ENCODE measurements at places on chromosomes 5 and 9.

GRCh38 chr5:13985731-13986418 lies 41.4 kb upstream of the DNAH5 start:
- DNase-seq = no peak

DNA sequence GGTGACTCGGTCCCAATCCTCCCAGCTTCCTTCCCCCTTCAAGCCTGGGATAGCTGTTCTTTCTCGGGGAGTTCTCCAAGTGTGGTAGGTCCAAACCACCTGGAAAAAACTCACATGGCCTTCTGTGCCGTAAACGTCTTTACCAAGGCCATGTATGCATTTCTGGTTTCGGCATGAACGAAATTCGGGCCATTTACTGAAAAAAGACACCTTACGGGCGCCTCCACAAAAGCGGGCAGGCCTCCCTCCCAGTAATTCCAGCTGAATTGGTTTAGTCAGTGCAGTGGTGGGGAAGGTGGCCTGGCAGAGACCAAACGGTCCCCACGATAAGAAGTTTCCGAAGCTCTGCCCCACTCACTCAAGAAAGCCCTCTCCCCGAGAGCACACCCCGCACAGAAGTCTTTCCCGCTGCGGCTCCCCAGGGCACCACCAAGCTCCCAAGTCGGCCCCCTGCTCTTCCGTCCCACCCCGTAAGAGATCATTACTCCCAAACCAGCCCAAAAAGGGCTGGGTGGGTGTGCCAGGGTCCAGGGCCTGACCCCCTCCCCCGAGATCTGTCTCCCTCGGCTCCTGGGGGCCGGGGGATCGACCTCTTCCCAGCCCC lies 86.3 kb upstream of the MELK start:
- DNase-seq = peak; percentile 12

- peak; percentile 55 for DNase-seq
These were observed 5.5 kb upstream of the AQP3 start for GRCh38 chr9:33452828-33453271.

DNA sequence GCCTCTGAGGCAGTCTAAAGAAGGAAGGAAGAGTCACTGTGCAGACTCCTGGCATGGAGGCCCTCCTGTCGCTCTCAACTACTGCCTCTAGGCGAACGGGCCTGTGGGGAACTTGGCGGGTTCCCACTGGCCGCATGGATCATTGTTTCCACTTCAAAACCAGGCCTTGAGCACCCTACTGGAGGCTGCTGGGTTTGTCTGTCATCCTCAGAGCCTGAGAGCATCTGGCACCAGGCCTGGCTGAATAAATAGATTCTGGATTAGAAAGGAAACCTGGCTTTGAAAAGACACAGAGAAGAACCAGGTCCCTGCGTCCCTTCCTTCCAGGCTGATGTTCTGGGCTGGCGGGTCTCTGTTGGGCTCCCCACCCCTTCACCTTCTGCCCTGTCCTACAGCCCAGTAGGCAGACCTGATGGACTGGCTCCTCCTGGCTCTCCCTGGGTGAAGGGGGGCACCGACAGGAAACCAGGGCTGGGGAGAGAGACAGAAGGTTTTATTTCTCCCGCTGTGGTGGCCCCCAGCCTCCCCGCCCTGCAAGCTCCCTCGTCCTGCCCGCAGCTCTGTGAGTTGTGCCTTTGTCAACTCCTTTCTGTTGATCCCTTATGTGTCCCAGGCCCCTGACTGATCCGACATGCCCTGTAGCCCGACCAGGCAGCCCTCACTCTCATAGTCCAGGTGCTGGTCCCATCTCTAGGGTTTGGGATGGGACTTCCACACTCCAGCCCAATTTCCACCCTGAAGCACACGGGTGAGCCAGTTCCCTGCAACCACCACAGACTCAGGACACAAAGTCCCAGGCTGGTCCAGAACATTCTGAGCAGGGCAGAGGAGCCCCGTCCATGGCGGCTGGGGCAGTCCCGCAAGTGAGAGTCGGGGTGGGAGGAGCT lies 50.1 kb downstream of the ADAMTS2 start:
- no peak for DNase-seq

DNA sequence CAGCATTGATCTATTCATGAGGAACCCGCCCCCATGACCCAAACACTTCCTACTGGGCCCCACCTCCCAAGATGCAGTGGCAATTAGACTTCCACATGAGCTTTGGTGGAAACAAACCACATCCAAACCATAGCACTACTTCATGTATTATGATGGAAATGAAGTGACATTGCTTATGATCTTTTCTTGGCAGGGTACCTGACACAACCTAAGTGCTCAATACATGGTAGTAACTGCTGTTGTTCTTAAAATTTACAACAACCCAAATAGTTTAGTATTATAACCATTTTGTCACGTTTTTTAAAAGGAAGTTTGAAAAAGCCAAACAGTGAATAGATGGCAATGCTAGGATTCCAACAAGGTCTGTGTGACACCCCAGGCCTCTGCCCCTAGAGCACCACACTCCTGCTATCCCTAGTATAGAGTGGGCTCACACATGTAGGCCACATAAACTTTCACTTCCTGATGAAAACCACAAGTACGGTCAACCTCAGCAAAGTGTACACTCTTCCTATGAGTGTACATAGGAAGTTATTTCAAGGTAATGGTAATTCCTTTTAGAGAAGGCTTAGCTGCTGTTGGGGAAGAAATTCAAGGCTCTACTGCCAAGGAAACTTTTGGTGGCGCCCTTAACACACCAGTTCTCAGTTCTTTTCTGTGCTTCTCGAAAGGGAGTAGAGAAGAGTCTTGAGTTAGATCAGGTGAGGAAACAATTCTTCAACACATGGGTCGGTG lies 97.6 kb downstream of the ARSB start:
- no peak for DNase-seq

DNA sequence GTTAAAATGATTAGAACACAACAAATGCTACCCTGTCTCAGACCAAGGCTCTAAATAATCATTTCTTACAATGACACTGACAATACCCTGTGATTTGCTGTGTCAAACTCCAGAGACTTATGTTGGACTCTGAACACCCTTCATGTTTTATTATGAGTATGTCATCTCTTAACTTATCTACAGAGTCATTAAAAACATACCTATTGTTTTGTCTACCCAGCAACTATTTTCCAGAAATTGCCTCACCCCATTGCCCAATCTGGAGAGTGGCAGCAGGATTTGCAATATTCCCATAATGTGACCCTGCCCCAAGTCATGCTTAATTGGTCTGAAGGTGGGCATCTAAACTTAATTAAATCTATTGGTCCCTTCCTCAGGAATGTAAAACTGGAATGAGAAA lies 23.0 kb upstream of the KIF2A start:
- DNase-seq = no peak

- DNase-seq = peak; percentile 41
These were observed 56.7 kb downstream of the TSSK1B start for GRCh38 chr5:113378081-113378480.

DNA sequence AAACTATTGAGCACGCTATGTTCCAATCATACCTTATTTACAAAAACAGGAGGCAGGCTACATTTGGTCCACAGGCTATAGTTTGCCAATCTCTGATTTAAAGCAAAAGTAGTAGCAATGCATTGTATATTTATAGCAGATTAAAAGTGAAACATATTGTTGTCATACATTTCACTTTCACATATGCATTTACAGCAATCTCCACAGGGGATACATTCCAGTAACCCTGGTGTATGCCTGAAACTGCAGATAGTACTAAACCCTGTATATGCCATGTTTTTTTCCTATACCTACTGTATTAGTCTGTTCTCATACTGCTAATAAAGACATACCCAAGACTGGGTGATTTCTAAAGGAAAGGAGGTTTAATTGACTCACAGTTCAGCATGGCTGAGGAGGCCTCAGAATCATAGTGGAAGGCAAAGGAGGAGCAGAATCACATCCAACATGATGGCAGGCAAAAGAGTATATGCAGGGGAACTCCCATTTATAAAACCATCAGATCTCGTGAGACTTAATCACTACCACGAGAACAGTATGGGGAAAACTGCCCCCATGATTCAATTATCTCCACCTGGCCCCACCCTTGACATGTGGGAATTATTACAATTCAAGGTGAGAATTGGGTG lies 5.9 kb upstream of the CSF1R start:
- no peak for DNase-seq

DNA sequence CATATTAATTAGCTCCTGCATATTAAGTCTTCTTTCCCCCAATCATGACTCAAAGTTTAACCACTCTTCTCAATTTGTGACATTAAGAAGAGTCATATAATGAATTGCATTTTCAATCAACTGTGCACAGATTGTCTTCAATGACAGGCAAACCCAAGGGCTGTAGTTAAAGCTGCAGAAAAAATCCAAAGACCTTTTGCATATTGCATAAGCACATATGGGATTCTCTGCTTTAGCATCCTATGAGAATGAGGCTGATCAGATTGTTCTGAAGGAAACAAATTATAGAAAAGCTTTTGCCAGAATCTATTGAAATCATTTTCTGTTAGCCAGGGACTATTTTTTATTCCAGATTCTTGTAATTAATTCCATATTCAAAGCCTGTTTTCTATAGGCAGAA lies 112.3 kb downstream of the FAM170A start:
- no peak for DNase-seq

DNA sequence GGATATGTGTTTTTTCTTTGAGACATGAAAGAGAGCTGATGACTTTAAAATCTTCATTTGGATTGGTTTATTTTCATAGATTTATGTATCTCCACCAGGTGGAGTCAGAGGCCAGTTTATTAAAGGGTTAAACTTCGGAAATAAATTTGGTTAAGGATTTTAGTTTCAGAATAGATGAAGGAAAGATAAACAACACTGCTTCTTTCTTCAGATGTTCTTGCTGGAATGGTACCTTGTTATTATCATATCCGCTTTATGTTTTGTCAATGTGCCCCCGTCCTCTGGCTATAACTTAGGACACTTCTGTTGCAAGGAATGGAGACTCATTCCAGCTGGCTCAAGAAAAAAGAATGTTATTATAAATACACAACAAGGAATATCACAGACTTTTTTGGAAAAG lies 81.2 kb downstream of the ALDH1A1 start:
- no peak for DNase-seq

DNA sequence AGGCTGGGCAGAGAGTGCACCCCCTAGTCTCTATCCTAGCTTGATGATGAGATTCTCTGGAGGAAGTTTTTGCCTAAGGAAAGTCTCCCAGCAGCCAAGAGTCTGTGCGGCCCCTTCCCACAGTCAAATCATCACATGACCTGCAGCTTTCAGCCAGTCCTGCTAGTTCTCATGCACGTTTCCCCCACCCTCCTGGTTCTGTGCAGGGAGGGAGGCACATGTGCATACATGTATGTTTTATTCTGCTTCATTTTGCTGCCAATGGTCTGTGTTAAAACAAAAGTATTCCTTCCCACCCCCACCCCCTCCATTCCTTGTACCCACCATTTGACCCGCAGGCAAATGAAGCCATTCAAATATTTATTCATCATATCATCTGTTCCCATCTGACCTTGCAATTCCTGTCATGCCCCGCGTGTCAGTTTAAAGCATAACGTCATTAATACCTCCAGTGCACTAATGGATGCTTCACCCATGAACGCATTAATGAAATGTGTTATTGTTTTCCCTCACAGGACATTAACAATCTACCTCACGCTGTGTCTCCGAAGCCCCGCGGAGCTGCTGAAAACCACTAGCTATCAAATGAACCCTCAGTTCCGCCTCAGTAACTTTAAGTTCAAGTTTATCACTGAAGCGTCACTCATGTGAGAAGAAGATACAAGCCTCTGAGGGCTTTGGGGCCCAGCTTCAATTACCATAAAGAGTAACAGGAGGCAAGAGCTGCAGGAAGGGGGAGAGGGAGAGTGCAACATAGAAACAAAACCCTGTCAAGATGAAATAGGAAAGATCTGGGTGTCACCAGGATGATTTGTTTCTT lies 139.6 kb downstream of the RASEF start:
- no peak for DNase-seq

DNA sequence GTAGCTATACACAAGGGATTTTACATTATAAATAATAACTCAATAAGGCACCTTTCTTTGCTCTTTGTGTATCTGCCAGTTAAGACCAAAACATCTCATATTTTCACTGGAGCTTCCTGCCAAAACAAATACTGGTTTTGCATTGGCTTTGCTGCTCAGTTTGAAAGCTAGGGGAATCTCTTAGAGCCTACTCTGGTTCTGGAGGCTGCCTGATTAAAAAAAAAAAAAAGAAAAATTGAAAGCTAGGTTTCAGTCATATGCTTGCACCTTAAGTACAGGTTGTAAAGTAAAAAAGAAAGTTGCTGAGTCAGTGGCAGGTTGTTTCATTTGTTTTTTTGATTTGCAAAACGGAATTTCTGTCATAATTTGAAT lies 2.3 kb downstream of the DENND4C start:
- DNase-seq = no peak

- no peak for DNase-seq
These were observed 10.9 kb upstream of the SHROOM1 start for GRCh38 chr5:132841305-132841704.

- no peak for DNase-seq
These were observed 91.0 kb downstream of the SNX18 start for GRCh38 chr5:54608423-54609085.

DNA sequence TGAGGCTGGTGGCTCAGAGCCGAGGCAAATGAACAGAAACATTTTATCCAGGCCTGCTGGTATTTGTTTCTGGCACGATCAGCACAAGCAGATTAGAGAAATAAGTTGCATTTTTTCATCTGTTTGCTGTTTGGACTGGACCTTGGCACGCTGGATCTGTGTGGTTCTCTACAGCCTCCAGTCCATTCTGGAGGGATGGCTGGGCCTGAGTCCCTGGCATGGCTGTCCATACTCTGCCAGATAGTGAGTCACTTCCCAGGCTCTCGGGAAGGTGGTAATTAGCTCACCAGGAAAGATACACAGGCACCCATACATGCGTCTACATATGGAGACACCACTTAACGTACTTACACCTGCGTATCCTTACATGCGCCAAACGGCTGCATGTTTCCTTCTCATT lies 78.6 kb downstream of the SPRY4 start:
- DNase-seq = no peak

- DNase-seq = no peak
These were observed 19.4 kb downstream of the SARDH start for GRCh38 chr9:133718563-133719315.

DNA sequence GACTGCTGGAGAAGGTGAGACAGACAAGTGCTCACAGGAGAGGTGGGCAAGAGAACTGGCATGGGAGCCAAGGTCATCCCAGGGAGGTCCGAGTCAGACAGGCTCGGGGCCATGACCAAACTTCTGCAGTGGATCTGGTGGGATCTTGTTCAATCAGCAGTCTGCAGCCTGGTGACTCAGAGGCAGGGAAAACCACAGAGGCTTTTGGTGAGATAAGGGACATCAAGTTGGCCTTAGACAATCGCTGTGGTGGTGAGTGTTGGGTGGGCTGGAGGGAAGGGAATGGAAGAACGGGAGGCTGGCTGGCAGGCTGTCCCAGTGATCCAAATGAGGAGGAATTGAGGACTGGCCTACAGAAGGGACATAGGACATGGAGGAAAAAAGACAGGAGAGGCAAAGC lies 123.8 kb downstream of the TMEM174 start:
- DNase-seq = no peak

Data from CD4-positive, alpha-beta T cell treated with Interleukin-12 subunit alpha and Interleukin-12 subunit beta, for 1 hour (primary cell).